GM12891 (cell line): ENCODE measurements at places on chromosomes 4 and X.

- DNase-seq: no peak
Observed at GRCh38 chrX:43551590-43551989, 104.5 kb upstream of the MAOA start.

DNA sequence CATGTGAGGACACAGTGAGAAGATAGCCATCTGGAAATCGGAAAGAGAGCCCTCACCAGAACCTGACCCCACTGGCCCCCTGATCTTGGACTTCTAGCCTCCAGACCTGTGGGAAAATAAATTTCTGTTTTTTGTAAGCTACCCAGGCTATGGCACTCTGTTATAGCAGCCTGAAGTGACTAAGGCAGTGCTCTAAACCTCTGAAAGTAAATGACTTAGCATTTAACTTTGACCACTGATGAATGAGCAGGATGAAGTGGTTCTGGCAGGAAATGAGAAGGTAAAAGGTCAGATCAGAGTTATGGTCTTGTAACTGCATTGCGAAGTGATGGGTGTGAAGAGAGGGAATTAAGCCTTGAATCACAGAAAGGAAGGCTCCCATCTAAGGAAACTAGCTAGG lies 17.0 kb downstream of the GPAT3 start:
- DNase-seq: no peak

DNA sequence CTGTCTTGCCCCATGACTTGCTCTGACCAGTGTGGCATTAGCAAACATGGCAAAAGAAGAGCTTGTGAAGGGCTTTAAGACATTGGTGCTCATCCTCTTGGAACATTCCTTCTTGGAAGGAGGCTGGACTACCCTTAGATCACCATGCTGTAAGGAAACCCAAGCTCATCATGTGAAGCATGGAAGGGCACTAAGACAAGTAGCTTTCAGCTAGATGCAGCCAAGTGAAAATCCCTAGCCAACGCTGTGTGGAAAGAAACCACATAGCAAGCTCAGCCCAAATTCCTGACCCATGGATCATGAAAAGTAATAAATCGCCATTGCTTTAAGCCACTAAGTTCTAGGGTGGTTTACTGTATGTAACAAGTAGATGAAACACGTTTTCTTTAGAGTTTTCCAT lies 12.4 kb upstream of the PACRGL start:
- DNase-seq: no peak

- DNase-seq: peak; percentile 18
Observed at GRCh38 chr4:140156529-140157171, 2.7 kb upstream of the MAML3 start.

DNA sequence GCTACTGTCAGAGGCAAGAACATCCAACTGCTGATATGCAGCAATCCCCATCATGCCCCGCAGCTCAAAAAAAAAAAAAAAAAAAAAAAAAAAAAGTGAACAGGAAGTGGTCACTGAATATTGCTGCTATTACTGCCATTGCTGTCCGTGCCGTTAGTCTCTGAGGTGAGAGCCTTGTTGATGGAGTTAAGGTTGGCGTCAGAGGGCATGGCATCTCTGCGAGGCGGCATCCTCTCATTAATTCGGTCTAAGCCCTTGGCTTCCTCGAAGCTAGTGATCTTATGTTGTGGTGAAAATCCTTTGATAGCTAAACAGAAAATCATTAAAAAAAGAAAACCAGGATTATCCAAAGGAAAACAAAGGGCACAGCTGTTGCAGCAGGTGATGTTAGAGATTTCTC lies 321.6 kb downstream of the PPP3CA start:
- DNase-seq: no peak
